ENCODE measurements at places on chromosomes 2 and 18.

- DNase-seq = no peak
These were observed 62.1 kb downstream of the RND3 start for GRCh38 chr2:150425121-150425955.

DNA sequence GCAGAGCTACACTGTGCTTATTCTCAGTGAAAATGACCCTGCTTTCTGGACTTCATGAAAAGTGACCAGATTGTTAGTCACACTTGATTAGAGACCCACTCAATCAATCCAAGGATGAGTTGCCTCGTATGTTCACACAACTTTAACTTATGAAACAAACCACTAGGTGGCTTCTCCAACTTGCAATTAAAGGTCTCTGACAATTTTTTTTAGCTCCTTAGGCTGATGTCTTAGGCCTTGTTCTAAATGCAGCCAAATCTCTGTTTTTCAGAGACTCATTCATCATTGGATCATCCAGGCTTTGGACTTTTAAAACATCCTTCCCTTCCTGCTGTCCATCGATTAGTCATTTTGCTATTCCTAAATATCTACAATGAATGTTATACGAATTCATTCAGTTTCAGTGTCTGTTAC, 63.4 kb downstream of the MREG start:
- no peak for DNase-seq

GRCh38 chr2:65716698-65717097, 284.3 kb upstream of the SPRED2 start:
- no peak for DNase-seq

- DNase-seq = no peak
These were observed 925.7 kb downstream of the EPHA4 start for GRCh38 chr2:220646424-220646823.

DNA sequence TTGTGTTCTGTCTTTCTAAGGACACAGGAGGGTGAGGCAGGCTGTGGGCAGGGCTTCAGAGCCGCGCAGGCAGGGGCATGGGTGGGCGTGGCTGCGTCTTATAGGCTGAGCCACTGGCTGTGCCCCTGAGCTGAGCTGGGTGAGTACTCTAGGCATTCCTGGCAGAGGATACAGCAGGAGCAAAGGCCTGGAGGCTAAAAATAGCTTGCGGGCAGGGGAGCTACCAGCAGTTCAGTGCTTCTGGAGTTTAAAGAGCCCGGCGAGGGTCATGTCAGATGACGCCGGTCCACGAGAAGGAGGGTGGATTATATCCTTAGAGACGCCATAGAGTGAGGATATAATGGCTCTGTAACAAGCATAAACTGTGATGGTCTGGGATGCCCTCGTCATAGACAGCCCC, 31.5 kb upstream of the PDIA6 start:
- DNase-seq = peak; percentile 86

GRCh38 chr2:9693646-9694045, 62.8 kb upstream of the YWHAQ start:
- DNase-seq = no peak

DNA sequence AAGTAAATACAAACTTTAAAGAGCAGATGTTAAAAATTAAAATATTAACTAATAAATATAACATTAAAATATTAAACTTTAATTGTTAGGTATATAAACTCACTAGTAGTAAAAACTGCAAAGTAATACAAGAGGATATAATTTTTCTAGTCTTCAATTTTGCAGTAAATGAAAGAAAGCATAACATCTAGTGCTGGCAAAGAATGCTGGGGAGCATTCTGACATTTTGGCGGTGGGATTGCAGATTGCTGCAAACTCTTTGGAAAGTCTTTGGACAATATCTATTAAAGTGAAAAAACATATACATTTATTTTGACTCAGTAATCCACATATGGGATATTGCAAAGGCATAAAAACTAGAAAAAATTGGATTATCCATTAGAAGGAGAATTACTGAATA, 175.0 kb downstream of the GCA start:
- no peak for DNase-seq

DNA sequence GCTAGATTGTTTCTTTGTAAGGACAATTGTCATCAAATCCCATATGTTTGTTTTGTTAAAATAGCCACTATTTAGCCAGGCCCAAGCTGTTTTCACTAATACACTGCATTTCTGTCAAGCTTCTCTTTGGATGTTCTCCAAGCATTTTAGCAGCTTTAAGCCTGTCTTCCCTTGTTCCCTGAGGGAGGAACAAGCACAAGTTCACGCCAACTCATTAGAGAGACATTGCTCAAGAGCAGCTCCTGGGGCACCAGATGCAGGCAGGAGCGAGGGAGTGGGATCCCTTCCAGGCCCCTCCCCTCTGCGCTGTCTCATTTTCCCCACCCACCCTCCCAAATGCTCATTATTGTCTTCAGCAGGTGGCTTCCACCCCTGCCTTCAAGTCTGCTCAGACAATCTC, 32.6 kb upstream of the PPP3R1 start:
- DNase-seq = no peak

DNA sequence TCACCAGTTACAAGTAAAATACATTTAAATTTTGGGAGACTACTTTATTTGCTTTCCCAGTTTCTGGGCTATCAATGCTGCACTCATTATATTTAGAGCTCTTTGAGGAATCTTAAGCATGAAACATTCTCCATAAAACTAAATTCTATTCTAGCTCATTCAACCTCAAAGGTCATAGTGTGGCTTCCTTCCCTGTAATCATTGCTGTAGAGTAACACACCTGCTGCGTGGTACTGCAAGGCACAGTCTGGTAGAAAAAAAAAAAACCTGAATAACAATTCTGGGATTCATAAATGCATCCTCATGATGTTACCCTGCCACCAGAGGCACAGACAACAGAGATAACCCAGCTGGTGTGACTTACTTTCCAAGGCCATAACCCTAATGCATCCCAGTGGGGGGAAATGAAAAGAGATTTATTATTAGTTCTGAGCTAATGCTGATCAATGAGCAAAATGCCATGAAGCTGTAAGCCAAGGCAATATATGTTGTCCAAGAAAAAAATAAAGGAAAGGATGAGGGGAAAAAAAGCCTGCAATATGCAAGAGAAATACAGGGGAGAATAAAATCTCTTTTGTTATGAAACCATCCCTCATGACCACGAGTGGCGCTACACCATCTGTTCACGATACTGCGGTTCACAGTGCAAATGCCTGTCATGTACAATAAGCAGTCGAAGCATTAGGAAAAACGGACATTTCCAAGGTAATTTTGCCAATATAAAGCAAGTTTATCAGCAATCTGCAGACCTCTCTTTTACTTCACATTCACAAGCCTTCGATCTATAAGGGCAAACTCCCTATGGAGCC, 1481.6 kb upstream of the PIK3C3 start:
- DNase-seq = no peak

GRCh38 chr2:231387904-231388724, 7.4 kb upstream of the B3GNT7 start:
- DNase-seq = no peak

GRCh38 chr2:215313255-215313613, 1.4 kb downstream of the ATIC start:
- DNase-seq = no peak

DNA sequence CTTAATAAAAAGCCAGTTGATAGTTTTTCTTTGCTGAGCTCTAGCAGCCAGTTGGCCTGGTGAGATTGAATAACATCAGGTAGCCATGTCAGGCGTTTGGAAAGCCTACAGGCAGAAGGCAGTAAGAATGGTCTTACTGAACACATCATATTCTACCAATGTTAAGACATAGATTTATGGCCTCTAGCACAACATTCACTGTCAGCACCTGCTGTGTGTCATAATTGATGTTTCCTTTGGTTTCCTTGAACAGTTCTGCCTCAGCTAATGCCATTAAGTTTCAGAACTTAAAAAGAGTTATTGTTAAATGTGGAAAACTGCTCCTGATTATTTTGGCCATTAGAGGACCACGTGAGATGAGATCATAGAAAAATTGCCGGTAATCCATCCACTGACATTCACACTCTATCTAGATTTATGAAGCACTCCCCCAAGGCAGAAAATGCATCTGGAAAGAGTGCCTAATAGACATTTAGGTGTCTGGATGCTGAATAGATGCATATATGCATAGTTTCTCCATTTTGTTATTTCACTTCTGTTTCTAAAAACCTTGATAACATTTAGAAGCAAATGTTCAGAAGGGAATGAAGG, 434.7 kb downstream of the PTPRM start:
- no peak for DNase-seq
